ENCODE measurements at places on chromosomes 13 and 19.
A peak's percentile ranks its signal among the peaks of the same experiment; 100 is the strongest.

DNA sequence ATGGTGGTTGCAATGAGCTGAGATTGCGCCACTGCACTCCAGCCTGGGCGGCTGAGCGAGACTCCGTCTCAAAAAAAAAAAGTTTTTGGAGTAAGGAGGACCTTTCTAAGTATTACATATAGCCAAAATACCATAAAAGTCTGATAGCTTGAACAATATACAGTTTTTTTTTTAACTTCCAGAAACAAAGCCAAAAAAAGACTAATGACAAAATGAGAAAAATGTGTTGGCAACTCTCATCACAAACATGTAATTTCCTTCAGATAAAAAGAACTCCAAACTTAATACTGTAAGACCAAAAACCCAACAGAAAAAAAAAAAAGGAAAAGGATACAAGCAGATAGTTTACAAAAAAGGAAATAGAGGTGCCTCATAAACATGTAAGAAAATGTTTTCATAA, 68.2 kb upstream of the MED4 start:
- no peak for DNase-seq

GRCh38 chr19:40465025-40465556, 454 bp downstream of the BLVRB start:
- DNase-seq = peak; percentile 35

DNA sequence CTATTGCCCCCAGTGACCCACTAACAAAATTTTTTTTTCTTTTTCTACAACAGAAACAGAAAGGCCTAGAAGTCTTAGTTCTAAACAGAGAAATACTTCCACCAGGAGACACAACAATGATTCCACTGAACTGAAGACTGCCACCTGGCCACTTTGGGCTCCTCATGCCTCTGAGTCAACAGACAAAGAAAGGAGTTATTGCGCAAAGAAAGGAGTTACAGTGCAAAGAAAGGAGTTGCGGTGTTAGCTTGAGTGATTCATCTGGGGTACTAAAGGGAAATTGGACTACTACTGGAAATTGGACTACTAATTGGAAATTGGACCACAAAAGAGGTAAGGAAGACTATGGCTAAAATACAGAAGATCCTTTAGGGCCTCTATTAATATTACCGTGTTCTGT, 116.6 kb downstream of the PCDH17 start:
- DNase-seq = no peak

GRCh38 chr13:79654520-79654919, 173.6 kb downstream of the NDFIP2 start:
- DNase-seq = no peak

- DNase-seq = no peak
Observed at GRCh38 chr13:21946964-21947363, 276.1 kb downstream of the FGF9 start.

DNA sequence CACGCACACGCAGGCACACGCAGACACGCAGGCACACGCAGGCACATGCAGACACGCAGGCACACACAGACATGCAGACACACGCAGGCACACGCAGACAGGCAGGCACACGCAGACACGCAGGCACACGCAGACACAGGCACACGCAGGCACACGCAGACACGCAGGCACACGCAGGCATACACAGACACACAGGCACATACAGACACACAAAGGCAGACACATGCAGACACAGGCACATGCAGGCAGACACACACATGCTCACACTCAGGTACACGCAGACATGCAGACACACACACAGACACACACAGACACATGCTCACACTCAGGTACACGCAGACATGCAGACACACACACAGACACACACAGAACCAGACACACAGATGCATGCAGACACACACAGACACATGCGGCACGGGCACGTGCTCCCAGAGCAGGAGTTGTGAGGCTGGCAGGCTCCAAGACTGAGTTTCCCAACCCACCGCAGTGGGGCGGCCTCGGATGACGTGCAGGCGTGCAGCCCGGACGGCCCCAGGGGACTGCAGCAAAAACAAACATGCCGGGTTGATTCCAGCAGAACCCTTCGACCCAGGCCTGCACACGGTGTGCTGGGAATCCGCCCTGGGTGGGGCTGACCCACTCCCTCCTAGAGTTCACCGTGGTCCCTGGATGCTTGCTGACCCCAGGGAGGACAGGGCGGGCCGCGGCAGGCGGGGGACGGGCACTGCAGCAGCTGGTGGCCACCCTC, 100.0 kb downstream of the GADD45B start:
- DNase-seq = no peak

GRCh38 chr13:49428041-49428763, 15.7 kb downstream of the CAB39L start:
- no peak for DNase-seq

DNA sequence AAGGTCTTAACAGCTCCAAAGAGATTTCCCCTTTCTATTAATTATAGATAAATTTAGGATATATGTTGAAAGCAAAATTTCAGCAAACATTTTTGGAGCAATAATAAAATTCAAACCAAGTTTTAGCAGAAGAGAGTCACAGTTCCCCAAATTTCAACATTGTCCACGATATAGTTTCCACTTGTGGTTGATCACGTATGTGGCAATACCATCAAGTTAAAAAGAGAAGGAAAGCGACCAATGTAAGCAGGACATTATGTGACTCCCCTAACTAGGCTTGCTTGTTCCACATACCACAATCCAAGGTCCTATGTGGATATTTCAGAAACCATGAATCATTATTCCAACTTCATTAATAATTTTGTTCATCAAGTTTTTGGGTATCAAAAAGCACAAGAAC, 52.8 kb downstream of the ELF1 start:
- DNase-seq = no peak

DNA sequence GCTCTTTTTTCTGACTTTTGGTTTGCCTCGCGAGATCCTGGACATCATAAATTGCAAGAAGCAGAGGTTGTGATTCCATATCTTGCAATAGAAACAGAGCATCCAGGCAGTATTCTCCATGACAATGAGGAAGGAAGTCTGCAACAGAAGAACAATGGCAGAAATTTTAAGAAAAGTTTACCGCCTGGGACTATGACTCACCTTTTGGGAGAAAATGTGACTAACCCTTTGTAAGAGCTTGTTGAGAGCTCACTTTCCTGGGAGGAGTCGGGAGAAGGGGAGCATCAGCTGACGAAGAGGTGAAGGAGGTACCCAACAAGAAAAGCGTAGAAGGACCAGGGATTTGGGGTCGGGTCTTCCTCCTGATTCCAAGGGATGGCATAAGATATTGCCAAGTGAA, 34.3 kb upstream of the TNFSF11 start:
- DNase-seq = no peak

- DNase-seq = no peak
Observed at GRCh38 chr19:17616686-17616960, 61.2 kb downstream of the COLGALT1 start.

- no peak for DNase-seq
Observed at GRCh38 chr19:38248421-38248820, 7.8 kb downstream of the PPP1R14A start.

DNA sequence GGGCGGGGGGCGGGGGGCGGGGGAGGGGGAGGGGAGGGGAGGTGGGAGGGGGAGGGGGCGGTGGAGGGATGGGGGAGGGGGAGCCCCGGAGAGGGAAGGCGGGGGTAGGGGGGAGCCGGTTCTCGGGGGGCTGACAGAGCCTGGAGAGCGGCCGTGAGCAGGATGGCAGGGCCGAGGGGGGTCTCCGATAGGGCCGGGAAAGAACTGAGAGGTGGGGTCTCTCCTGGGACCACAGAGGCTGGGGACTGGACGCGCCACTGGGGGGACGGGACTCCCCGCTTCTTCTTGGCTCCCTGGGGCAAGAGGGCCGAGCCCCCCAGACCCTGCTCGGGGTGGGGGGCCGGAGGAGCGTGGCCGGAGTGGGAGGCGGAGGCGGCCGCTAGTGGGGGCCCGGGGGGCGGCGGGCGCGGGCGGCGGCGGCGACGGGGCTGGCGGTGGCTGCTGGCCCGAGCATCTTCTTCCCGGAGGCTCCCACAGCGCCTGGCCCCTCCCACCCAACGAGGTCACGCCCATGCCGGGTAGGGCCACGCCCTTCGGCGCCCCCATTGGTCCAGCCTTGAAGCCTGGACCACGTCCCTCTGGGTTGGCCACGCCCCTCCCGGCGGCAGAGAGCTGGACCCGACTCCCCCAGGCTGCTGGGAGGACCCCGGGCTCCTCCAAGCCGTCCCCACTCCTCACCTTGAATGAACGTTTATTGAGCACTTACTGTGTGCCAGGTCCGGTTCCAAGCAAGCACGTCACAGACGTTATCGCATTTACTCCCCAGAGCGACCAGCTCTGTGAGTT, at the start of gene NOVA2:
Gene NOVA2, minus strand, starts transcription at position 313 of the 786 bp plus-strand sequence. CDS start 514 bp downstream, outside the sequence.
- no peak for DNase-seq

GRCh38 chr19:46631481-46631880, 4.5 kb downstream of the GNG8 start:
- DNase-seq = no peak

DNA sequence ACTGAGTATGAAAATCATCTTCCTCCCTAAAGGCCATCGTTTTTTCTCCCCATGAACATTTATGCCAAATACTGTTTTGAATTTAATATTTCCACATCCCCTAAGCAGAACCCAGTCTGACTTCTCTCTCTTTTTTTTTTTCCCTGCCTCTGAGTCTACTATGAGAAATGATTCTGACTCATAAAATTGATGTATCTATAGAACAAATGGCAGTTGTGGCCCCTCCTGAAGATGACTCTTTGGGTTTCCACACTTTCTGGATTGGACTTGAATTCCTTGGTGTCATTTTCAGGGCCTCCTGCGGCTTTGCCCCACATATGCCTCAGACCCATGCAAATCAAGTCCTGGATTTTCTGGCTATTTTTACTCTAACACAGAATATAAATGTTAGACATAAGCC, 22.7 kb upstream of the NAXD start:
- no peak for DNase-seq

DNA sequence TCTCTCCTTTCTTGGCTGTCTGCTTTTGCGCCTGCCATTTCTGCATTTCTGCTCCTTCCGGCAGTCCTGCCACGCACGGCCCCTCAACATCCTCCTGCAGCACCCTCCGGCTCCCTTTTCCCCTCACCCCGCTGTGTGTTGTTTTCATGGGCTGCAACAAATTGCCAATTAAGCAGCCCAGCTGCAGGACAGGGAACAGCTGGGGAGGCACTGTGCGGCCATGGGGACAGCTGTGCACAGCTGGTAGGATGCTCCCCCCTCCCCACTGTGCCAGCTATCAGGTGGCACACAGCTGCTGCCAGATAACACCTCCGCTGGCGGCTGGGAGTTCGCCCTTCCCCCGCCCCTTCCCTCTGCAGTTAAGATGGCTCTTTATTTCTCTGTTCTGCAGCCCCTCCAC, 25.4 kb downstream of the LYL1 start:
- DNase-seq = no peak

- no peak for DNase-seq
Observed at GRCh38 chr13:59746291-59746962, 417.3 kb downstream of the DIAPH3 start.

DNA sequence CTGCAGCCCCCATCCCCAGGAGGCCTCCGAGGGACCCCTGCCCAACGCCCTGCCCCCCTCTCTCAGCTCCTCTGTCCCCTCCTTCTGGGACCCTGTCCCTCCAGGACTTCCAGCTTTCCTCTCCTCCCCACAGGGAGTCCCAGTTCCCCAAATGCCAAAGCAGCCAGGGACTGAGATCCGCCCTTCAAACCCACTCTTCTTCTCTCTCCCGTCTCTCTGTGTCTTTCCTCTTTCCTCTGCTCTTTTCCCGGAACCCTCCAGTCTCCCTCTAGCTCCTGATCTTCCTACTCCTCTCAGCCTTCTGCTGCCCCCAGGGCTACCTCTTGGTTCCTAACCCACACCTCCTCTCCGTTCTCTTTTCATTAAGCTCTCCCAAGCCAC, 377 bp downstream of the CA11 start:
- no peak for DNase-seq

DNA sequence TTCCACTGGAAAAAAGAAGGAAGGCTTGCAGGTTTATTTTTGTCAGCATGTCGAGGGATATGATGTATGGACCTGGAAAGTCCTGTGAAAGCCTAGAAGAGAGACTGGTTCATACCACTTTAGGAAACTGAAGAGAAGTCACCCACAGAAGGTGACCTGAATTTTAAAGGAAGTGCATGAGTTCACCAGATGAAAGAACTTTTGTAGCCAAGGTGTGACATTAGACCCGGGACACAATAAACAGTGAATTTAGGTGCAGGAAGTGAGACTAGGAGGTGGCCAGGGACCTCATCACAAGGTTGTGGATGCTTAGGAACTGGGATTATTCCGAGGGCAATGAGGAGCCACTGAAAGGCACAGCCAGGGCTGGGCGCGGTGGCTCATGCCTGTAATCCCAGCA, 79.1 kb downstream of the ZNF429 start:
- no peak for DNase-seq

GRCh38 chr19:34173193-34173956, 1.1 kb downstream of the LSM14A start:
- DNase-seq = no peak

DNA sequence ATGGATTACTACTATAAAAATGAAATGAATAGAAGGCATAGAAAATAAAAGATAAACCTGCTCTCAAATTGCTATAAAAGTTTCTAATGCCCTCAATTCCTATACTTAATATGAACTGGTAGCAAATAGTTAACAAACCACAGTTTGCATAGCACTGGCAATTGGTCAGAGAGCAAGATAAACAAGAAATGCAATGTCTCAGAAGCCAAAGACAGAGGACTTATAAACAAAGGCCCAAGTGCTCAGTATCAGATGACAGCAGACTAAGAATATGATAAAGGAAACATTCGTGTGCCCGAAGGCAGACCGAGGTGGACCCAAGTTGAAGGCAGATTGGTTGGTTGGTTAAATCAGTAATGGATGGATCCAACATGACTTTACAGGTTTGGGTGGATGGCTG, 50.6 kb downstream of the IPO5 start:
- DNase-seq = no peak

DNA sequence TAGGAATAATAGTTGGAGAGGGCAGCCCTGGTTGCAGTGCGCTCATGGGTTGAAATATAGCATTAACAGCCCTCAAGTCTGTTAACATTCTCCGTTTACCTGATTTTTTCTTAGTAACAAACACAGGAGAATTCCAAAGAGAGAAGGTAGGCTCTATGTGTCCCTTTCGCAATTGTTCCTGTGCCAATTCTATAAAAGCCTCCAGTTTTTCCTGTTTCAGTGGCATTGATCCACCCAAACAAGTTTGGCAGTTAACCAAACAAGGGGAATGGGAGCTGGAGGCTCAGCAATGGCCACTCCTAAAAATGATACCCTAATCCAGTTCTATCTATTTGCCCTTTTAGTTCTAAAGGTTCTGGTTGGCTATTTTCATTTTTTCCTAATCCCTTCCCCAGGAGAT, 151.6 kb downstream of the ZNF486 start:
- no peak for DNase-seq

GRCh38 chr13:77358001-77358400, 31.1 kb upstream of the MYCBP2 start:
- DNase-seq = no peak

DNA sequence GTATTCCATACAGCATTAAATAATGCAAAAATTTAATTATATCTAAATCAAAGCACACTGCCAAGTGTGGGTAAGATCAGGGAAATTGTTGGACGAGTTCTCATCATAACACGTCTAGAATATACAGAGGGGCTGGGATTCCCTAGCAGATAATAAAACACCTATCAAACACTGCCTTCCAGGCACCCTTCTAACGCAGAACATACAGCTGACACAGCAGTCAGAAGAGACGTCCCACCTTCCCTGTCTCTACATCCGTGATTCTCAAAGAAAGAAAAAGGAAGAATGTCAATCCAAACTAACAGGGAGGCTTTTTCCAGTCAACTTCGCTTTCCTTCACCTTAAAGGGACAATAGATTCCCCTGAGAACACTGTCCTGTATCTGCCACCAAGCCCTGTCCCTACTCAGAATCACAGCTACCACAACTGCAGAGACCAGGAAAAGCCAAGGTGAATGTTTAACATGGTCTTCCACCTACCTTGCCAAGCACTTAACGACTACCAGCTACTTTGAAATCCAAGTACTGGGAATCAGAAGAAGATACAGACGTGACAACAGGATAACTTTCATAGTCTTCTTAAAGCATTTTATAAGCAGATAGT, 38.5 kb downstream of the TBC1D4 start:
- no peak for DNase-seq
